Activated CD4-positive, alpha-beta T cell treated with anti-CD3 and anti-CD28 coated beads for 36 hours (primary cell): ENCODE measurements at places on chromosomes 11 and 22. TPM values are rescaled to one million over a fixed set of nuclear protein-coding genes. Genes with fewer than 3 reads are reported as not detected.

OR8D4 gene
- not detected for total RNA-seq

TSKU gene
- total RNA-seq, result 8.0 TPM

APOL5 gene
- not detected for total RNA-seq

MS4A3 gene
- total RNA-seq, result not detected

POU2F3 gene
- not detected for total RNA-seq

OR52A1 gene
- not detected for total RNA-seq

HEPN1 gene
- not detected for total RNA-seq

PES1 gene
- total RNA-seq, result 137 TPM

OR51E1 gene
- not detected for total RNA-seq

GRAMD1B gene
- 38.6 TPM for total RNA-seq

MAML2 gene
- 23.9 TPM for total RNA-seq

SPTBN2 gene
- total RNA-seq, result 1.6 TPM

OR52E8 gene
- total RNA-seq, result not detected

HTR3B gene
- not detected for total RNA-seq

OTOG gene
- not detected for total RNA-seq

SCN3B gene
- total RNA-seq, result not detected

OR4D11 gene
- not detected for total RNA-seq

NXPE1 gene
- not detected for total RNA-seq

THAP7 gene
- total RNA-seq, result 27.2 TPM

IFITM10 gene
- total RNA-seq, result not detected

ZDHHC8 gene
- 47.7 TPM for total RNA-seq

FAM111B gene
- total RNA-seq, result 32.3 TPM

INPPL1 gene
- total RNA-seq, result 71.3 TPM

OR56A1 gene
- total RNA-seq, result not detected

MUC5AC gene
- not detected for total RNA-seq

OSBPL5 gene
- total RNA-seq, result 7.1 TPM
